Motor neuron (in vitro differentiated cells): ENCODE measurements at places on chromosomes 16 and 17.
A peak's percentile ranks its signal among the peaks of the same experiment; 100 is the strongest.

DNA sequence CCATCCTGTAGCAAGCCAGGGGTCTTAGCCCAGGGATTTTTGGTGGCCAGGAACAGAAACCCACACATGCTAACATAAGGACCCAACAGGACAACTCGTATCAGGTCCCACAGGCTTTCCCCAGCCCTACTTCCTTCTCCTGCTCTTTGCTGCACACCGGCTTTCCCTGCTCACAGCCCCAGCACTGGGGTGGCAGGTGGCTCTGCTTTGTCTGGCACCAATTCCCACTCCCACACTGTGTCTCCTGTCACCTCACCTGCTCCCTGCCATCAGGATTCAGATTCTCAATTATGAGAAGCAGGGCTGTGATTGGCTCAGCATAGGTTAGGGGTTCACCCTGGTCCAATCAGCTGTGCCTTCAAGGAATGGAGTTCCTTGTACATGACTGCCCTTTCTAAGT is 94.1 kb downstream of the TMEM132E start:
- ATAC-seq = no peak

DNA sequence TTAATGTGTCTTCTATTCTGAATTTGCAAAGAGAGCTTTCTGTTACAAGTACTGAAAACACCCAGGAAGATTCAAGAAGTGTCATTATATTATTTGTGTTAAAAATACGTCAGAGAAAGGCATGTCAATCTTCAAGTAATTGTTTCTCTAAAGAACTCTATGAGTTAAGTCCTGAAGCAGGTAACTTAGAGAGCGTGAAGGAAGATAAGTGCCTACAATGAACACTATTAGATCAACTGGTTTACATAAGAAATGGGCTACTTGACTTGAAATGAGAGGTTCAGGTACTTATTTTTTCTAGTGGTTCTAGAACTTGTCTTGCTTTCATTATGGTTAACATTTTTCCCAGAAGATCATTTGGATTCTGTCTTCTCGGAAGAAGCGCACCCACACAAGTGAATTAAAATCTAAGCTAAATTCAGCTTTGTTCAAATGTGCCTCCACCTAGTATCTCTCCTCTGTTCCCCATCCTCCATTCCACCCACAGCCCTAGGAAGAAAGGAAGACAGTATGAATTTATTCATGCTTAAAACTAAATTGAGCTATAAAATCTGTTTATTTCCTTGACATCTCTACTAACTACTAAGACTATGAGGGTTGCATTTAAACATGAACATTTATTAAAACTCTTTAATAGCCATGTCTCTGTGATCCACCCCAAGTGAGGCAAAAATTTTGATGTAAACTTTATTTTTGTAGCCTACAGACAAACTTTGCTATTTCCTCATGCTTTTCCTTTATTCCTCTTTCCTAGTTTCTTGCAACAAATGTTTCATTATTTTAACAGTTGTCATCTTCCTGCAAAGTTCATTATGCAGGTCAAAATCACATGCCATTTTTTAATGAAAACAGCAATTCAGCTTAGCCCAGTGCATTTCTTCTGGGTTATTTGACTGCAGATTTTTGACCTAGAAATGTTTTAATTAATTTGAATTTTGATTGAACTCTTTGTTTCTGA is 206.8 kb downstream of the KCNJ2 start:
- ATAC-seq = no peak

DNA sequence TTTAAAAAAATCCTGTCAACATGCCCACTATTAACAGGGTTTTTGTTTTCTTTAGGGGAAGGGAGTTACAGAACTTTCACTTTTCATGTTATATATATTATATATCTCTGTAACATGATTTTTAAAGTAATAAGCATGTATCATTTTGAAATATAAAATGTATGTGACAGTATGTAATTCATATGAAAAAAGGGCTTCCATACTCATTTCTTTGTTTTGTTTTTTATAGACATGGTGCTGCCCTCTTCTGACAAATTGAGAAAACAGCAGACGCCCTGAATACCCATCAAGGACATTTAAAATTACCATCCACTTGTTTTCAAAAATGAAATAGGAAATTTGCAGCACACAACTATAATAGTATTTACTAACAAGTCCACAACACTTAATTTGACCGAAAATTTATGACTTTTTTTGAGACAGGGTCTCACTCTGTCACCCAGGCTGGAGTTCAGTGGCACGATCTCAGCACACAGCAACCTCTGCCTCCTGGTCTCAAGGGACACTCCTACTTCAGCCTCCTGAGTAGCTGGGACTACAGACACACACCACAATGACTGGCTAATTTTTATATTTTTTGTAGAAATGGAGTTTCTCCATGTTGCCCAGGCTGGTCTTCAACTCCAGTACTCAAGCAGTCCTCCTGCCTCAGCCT is 30.4 kb downstream of the CFDP1 start:
- peak; percentile 34 for ATAC-seq

DNA sequence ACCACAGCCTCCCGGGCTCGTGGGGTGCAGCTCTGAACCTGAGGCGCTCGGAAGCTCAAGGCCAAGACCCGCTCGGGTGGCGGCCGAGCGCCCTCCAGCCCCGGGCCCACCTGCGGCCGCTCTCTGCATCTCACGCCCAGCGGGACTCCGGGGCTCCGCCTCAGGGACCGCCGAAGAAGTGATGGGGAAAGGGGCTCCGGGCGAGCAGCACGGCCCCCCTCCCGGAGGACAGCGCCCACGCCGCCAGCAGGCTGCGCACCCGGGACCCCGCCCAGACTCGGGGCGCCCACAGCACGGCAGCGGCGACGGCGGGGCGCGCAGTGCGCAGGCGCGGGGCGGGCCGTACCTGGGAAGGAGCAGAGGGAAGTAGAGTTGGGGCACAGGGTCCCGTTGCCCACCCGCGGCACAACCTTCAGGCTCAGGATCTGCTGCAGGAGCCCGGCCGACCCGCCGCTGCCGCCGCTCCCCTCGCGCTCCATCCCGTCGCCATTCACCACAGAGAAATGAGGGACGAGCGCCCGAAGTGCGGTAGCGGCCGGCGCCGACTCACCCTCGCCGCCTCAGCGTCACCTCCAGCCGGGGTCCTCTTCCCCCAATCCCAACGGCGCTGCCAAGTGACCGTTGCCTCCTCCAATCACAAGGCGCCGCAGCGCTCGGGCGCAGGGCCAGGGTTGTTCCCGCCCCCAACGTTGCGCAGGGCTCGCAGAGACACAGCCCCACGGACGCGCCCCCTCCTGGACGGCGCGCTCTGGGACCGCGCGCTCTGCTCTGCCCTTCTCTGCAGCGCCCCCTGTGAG is at the start of gene TMEM170A:
TSS of gene TMEM170A (minus strand) at position 568 of the 797 bp plus-strand sequence. CDS start at position 479, 89 bp downstream.
- ATAC-seq = peak; percentile 91
